NCI-H2107 (cell line): ENCODE measurements at places on chromosomes 1 and 21.
A peak's percentile ranks its signal among the peaks of the same experiment; 100 is the strongest.

DNA sequence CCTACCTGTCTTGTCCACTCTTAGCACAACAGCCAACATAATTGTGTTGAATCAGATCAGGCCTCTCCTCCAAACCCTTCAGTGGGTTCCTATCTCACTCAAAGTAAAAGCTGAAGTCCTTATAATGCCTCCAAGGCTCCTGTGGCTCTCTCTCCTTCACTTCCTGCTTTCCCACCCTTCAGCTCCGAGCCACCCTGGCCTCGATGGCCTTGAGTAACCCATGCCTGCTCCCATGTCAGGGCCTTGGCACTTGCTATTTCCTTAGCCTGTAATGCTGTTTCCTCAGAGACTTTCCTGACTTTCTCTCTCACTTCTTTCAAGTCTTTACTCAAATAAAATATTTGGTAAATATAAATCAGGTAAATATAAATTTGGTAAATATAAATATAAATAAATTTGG lies 8.1 kb upstream of the PLEKHM2 start:
- no peak for DNase-seq

DNA sequence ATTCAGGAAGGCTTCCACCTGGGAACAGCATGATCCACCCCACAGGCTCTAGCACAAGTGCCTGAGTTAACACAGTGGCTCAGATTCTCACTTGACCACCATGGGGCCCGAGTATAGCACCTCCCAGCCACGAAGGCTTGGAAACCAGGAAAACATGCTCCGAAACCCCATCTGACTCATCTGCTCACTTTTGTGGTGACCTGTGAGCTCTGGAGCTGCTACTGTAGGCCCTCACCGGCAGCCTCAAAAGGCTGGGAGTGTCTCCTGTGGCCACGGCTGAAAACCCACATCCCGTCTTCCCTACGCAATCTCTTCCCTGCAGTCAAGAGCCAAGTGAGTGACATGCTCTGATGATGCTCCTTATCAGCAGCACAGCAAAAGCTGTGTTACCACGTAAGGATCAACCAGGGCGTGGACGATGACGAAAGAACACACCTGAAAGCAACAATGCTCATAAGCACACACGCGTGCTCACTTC lies 81.4 kb downstream of the TGFBR3 start:
- DNase-seq, result no peak

- no peak for DNase-seq
Observed at GRCh38 chr1:231964961-231965360, 338.4 kb downstream of the DISC1 start.

- peak; percentile 94 for DNase-seq
Observed at GRCh38 chr1:155135415-155136028, at the start of gene SLC50A1. Gene SLC50A1 (plus strand): TSS chr1:155135852. CDS start chr1:155135912, 60 bp downstream.

GRCh38 chr1:234111458-234112142 lies 207.1 kb downstream of the SLC35F3 start:
- no peak for DNase-seq

- no peak for DNase-seq
Observed at GRCh38 chr1:38101037-38101785, 54.6 kb upstream of the POU3F1 start.

- no peak for DNase-seq
Observed at GRCh38 chr1:86419277-86419903, 4.6 kb upstream of the CLCA2 start.

- no peak for DNase-seq
Observed at GRCh38 chr1:225987491-225988316, 11.4 kb downstream of the SDE2 start.

DNA sequence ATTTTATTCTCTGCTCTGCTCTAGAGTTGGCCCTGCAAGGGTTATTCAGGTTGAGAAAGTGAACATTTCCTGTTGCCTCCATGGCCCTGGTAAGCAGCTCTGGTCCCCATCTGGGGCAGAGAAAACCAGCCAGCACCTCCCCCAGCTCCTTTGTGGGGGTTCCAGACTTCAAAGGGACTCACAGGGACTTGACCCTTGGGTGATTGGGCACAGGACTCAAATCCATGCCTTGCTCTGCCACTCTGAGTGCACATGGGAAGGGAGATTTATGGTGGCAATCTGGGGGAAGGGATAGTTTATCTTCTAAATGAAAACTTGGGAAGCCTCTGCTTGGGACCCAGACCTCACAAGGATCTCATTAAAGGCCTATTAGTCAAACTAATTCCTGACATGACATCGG lies 212.8 kb downstream of the FOXD2 start:
- DNase-seq, result no peak

- DNase-seq, result peak; percentile 17
Observed at GRCh38 chr1:193183019-193183627, 3.3 kb downstream of the B3GALT2 start.

DNA sequence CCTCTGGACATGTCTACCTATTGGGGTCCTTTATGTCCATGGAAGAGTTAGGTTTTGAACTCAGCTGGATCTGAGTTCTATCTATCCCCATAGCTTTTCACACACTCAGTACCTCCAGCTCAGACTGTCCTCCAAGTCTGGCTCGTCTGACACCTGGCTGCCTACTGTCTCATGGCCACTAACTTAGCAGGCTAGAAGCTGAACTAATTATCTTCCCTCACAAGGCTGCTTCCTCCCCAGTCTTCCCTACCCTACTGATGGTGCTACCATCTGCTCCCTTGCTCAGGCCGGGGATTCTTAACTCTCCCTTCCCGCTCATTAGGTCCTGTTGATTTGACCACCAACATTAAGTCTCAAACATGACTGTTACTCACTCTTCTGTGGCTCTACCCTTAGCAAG lies 13.4 kb downstream of the VANGL2 start:
- no peak for DNase-seq

- DNase-seq, result no peak
Observed at GRCh38 chr21:45934554-45934953, 47.0 kb upstream of the COL6A1 start.

GRCh38 chr1:30524840-30525617 lies 198.4 kb downstream of the MATN1 start:
- no peak for DNase-seq

DNA sequence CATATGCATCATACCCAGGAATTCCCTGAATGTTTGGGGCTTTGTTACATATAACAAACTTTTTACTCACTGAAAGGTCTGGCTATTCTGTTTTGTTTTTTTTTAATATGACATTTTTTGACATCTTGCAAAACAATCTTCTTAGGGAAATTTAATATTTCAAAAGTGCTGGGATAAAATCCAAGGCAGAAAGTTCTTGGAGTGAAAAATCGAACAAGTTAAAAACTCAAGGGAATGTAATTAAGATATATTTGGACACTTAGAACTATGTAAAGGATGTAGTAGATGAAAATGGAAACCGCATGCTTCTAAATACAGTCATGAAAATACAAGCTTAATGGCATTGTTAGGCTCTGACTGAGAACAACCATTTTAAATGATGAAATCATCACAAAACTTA lies 8.6 kb downstream of the CHODL start:
- no peak for DNase-seq

DNA sequence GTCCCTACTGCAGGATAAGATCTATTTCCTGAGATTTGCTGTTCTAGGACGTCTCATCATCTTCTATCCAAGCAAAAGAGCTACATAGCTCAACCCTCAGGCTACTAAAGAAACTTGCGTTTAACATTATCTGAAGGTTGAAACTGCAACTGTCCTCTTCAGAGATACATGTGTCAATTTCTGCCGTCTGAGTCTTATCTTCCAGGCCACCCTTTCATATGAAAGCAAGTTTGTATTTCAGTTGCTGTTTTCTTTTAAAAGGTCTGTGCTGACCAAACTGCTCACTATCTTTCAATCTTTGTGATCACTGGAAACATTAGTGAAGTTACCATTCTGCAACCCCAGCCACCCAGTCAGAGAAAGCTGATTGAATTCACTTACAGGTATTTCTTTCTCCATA lies 108.6 kb upstream of the RAB3GAP2 start:
- DNase-seq, result no peak

GRCh38 chr21:36806103-36806502 lies 107.2 kb downstream of the SIM2 start:
- DNase-seq, result no peak

DNA sequence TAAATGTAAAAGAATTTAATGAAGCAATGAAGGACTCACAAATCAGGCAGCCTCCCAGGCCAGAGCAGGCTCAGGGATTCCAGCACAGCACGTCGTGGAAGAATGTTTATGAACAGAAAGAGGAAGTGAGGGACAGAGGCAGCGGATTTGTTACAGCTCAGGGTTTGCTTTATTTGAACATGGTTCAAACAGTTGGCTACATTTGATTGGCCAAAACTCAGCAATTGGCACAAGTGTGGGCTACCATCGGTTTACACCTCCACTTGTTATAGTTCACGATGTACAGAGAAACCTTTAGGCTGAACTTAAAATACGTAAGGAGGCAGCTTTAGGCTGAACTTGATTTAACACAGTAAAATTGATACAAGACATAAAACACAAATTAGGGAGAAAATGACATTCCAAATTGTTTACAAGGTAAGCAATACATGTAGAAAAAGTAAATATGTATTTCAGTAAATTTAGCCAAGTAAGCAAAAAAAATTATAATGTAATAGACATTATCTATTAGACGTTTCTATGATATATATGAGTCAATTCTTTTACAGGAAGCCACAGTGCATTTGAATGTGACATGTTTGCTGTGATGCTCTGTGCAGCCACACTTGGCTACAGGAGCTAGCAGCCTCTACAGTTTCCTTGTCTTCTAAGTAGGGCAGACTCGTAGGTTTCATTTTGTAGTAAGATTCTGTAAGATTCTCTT lies 126.5 kb downstream of the ADSS2 start:
- no peak for DNase-seq

DNA sequence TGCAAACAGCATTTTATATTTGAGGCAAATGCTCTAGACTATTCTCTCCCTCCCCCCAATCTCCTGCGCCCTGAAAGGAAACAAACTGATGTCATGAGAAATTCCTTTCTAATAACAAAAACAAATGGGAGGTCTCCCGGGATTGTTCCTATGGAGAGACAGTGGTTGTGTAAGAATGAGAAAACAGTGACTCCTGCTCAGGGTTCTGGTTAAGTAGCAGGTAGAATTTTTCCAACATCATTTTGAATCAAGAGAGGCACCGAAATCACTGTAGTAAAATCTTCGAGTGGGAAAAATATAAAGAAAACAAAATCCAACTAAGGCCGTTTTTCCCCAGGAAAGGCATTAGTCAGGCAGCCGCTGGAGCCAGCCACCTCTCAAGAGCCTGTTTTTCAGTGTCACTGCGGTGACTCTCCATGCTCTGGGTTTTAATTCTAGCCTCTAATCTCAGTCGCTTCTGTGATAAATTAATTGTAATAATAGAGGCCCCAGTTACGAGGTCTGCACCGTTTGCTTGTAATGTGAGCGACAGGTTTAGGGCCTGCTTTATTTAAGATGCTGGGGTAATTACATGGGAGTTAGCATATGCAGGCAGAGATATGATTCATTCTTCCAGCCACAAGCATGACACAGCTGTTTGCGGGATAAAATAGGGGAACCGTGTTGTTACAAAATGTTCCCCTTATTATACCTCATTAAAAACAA lies 80.3 kb downstream of the RNF220 start:
- no peak for DNase-seq

GRCh38 chr1:182575540-182576149 lies 13.4 kb downstream of the RNASEL start:
- DNase-seq, result no peak

DNA sequence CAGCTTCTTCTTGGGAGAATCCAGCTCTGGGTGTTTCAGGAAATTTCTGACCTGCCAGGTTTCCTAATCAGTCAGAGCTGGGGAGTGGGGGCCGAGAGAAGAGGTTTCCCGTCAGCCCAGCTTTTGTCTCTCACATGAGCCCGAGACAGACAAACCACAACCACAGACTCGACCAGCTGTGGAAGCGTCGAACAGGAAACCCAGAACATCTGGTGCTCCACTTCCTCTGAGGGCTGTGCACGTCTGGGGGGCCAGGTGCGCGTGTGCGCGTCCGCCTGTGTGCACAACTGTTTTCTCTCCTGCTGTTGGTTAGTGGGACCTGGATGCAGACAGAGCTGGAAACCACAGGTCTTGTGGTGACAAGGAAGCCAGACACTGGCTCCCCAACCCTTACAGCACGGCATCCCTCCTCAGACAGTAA lies 113.0 kb upstream of the SLC25A33 start:
- no peak for DNase-seq

DNA sequence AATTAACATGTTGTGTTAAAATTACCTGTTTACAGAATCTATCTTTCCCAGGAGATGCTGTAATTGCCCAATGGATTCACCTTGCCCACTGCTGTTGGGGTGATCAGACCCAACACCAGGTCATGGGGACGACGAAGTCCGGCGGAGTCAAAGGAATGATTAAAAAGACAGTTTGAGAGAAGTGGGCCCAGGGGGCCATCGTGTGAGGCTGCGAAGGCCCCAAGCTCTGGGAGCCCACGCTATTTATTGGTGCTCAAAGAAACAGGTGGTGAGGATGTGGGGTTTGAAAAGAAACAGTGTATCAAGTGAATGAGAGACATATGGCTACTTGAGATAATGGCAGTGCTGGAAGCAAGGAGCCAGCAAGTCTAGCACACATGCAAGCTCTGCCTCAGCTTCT lies 16.3 kb upstream of the L1TD1 start:
- no peak for DNase-seq

- DNase-seq, result no peak
Observed at GRCh38 chr1:63710761-63711380, 62.9 kb upstream of the ROR1 start.

- no peak for DNase-seq
Observed at GRCh38 chr1:16013220-16013907, 4.5 kb downstream of the HSPB7 start.

DNA sequence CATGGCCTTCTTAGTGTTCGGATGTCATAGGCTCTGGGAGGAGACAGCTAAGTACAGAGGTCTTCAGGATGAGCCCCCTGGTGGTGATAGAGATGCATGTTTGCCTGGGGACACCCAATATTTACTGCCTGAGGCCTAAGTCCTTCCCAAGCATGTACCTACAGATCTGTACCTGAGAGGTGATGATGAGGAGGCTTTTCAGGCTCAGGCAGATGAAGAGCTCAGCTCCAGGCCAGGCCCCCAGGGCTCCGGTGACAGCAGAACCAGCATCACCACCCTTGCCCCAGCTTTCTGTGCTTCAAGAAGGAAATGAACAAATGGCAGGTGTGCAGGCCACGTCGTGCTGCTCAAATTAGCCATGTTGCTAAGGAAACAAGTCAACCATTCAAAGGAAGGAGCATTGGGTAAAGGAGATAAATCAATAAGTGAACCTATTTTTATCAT lies 21.1 kb downstream of the CACNA1E start:
- no peak for DNase-seq

- DNase-seq, result peak; percentile 43
Observed at GRCh38 chr1:244874974-244875579, 10.7 kb upstream of the HNRNPU start.

GRCh38 chr1:54584575-54584974 lies 36.5 kb downstream of the ACOT11 start:
- DNase-seq, result no peak
